Activated CD4-positive, alpha-beta T cell treated with anti-CD3 and anti-CD28 coated beads, Interleukin-2, amount 50 U/mL, for 1 hour (primary cell): ENCODE measurements at places on chromosomes 3 and 15.
A peak's percentile ranks its signal among the peaks of the same experiment; 100 is the strongest.

GRCh38 chr3:154364849-154365248, 40.6 kb upstream of the DHX36 start:
- no peak for DNase-seq

- no peak for DNase-seq
Observed at GRCh38 chr3:123378409-123378915, 70.4 kb downstream of the ADCY5 start.

DNA sequence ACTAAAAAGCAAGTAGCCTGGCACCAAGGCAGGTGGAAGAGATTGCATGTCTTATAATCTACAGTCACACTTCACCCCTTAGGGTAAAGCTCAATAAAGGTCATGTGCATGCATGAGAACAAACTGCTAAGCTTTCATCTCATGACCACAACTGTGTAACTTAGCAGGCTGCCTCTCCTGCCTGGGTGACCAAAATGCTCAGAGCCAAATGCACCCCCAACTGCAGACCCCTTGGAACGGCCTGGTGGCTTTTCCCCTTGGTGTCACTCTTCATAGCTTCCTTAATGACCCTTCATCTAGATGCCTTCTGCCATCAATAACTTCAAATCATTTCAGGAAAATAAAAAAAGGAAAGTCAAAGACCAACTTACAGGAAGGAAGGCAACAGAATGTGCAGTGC, 88.1 kb downstream of the ADAMTS17 start:
- no peak for DNase-seq

DNA sequence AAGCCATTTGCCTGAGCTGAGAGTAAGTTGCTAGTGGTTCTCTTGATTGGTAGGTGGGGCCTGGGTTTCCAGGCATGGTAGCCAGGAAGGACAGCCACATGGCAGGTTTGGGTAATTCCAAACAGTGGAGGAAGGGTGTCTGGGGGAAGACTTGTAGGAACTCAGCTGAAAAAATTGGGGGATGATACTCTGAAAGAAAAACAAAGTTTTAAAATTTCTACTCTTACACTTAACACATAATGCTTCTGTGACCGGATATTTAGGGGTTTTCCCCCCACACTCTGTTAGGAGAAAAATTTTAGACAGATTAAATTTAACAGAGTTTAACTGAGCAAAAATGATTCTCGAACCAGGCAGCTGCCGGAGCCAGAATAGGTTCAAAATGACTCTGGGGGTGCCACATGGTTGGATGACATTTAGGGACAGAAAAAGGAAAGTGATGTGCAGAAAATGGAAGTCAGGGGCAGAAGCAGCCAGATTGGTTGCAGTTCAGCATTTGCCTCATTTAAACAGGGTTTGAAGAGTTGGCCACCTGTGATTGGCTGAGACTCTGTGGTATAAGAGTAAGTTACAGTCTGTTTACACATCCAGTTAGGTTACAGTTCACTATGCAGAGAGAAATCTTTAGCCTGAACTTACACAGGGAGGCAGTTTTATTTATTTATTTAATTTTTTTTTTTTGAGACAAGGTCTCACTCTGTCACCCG, 8.1 kb downstream of the B2M start:
- DNase-seq: peak; percentile 48

GRCh38 chr3:122810734-122811133, 15.9 kb downstream of the SLC49A4 start:
- no peak for DNase-seq

GRCh38 chr15:67784856-67785430, 40.4 kb upstream of the SKOR1 start:
- DNase-seq: no peak

- DNase-seq: no peak
Observed at GRCh38 chr3:32148351-32148750, 41.9 kb downstream of the GPD1L start.

- DNase-seq: no peak
Observed at GRCh38 chr15:66829551-66830121, 127.6 kb downstream of the SMAD6 start.

DNA sequence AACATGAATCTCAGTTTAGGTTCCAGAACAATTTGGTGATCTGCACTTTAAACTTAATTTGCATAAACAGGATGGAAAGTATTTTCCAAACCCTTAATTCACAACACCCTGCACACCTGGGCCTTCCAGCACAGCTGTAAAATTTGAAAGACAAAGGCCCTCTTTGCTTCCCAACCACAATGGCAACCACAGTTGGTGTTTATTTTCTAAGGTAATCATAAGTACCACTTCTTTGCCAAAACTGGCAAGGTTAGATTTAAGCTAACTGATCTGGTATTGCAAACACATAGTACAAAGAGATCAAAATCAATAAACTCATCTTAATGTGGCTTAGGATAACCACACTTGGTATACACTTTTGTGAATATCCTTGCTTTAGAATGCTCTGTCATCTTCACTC, 4.1 kb downstream of the LRIG1 start:
- DNase-seq: no peak

GRCh38 chr3:52529376-52530333, 4.0 kb downstream of the NT5DC2 start:
- DNase-seq: no peak

DNA sequence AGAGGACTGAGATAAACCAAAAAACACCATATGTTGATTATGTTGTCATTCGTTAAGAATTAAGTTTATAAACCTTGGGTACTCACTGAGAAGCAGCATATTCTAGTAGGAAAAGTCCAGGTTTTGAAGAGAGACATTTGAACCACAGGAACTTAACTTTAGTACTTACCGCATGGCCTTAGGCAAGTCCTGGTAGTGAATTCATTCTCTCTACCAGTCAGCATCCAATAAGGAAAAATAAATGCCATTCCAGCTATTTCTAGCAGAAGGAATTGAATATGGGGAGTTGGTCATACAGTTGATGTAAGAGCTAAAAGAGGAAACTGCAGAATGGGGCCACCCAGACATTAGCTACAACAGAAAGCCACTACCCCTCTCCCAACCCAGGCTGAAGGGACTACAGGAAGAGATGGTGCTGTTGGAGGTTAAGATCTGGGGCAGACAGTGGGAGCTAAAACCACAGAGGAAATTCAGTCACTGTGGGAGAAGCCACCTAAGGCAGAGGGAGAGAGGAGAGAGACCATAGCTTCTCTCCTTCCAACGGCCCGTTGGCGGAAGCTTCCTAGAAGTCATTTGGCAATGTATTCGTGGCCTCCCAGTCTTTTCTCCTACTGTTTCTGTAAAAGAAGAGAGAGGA, 133.8 kb upstream of the RARB start:
- no peak for DNase-seq

DNA sequence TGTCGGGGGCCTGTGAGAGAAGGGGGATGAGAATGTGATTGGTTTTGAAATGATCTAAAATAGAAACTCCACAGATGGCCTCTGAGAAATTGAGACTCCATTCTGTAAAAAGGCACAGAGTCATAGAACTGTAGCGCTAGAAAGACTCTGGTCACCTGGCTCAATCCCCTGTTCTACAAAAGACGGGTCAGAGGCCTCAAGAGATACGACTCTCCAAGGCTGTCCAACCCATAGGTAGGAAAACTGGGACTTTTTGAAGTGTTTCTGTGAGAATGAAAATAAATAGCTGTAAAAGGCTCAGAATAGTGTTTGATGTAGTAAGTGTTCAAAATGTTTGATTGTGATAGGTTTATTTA, 11.7 kb upstream of the TMC3 start:
- no peak for DNase-seq

- DNase-seq: no peak
Observed at GRCh38 chr3:9402410-9403228, 5.2 kb downstream of the SETD5 start.

DNA sequence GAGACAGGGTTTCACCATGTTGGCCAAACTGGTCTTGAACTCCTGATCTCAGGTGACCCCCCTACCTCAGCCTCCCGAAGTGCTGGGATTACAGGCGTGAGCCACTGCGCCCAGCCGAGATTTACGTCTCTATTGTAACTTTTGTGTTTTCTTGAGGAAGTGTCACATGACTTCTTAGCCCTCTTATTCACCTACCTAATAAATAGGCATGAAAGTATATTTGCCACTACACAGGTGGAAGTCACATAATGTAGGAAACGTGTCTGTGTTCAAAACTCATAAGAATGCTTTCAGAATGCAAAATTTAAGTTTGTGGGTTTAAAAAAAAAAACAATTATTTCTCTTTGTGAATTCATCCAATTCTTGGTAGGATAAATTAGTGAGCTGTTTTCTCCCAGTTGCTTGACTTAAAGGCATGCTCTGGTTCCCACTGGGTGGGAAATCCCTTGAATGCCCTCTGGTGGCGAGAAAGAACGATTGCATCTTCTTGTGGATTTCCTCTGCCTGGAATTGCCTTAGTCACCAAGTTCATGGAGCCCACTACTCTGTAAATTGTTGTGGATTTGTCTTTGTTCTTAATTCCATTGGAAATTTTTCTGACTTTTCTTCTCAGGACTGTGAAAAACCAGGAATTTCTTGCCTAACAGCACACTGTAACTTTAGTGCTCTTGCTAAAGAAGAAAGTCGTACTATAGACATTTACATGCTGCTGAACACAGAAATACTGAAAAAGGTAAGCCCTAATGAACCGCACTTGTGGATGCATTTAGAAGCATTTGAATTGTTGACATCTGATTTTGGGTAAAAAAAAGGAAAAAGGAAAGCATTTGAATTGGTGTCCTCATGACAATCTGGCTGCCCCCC, 82.2 kb upstream of the CTDSPL start:
- DNase-seq: no peak
